ENCODE measurements at places on chromosomes 5 and 9.
A peak's percentile ranks its signal among the peaks of the same experiment; 100 is the strongest.

- peak; percentile 35 for DNase-seq
Observed at GRCh38 chr5:172004824-172005237, 1.6 kb downstream of the FBXW11 start.

DNA sequence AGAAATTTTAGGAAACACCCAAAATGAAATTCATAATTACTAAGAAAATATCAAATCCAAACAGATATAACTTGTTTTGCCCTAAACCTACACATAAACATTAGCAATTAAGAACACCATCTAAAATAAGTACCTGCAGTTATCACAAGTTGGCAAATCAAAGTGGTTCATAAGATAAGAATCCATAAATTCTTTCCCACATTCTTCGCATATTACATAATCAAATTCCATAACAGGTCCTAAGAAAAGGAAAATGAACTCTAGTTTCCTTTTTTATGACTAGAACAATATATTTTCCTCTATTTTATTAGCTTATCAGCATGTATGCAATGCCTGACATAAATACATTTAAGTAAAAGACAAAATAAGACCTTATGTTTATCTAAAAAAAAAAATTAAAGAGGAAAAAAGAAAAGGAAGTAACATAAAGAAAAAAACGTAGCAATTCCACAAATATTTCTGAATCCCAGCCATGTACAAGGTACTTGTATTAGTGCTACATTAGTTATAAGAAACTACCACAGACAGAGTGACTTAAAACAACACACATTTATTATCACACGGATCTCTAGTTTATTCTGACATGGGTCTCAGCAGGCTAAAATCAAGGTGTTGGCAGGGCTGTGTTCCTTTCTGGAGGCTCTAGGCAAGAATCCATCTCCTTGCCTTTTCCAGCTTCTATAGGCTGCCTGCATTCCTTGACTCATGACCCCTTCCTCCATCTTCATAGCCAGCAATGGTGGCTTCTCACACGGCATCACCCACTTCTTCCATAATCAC lies 7.5 kb downstream of the XPA start:
- peak; percentile 45 for DNase-seq

DNA sequence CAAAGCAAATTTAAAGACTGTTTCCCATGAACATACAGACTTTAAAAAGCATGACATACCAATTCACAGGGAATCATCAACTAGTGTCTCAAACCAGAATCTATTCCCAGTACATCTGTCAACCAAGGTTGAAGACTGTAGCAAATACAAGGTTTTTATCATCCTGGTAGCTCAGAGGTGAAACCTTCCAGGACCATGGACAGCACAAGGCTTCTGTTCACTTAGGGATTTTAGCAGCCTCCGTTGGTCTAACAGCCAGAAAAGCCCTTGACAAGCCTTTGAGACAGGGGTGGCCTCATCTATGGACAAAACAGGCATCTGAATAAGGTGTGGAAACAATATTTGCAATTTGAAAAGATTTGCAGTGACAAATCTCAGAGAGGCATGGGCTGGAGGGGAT lies 119.0 kb downstream of the TRIM32 start:
- DNase-seq: peak; percentile 3

DNA sequence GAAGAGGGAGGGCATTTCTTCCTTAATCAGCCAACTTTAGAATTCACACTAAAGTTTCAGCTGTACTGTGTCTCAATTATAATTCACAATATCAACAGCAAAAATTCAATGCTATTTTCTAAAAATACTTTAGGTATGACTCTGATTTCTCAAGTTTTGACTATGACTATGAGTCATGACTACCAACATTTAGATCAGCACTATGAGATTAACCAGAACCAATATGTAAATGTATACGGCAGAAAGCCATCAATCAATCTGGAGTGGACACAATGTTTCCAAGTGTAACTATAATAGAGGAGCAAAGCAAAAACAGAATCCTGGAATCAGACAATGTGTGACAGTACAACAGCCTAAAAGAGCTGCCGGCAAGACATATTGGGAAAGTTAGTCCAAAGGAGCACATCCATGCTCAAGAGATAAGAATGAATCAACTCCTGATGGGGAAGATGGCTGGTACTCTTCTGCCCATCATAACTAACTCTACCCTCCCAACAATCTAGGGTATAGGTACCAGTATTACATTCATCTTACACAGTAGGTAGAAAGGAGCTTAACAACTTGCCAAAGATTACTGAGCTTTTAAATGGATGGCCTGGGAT lies 294.4 kb downstream of the SEMA5A start:
- DNase-seq: peak; percentile 71

DNA sequence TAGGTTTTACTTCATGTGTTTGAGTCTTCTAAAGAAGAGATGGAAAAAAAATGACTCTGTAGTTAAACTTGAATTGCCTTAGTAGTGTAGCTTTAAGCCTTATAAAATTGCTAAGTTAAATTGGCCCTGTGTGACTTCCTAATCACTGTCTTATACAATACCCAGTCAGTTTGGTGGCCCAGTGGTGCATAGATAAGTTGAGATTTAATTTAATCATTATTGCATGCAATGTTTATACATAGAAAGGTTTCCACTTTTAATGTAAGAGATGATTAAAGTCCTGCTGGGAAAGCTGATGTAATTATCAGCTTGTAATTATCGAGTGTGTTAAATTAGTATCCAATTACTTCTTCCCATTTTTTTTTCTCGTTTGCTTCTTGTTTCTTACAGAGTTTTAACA lies 187.1 kb downstream of the TRIO start:
- DNase-seq: no peak

- no peak for DNase-seq
Observed at GRCh38 chr9:107927276-107927675, 437.7 kb upstream of the KLF4 start.

DNA sequence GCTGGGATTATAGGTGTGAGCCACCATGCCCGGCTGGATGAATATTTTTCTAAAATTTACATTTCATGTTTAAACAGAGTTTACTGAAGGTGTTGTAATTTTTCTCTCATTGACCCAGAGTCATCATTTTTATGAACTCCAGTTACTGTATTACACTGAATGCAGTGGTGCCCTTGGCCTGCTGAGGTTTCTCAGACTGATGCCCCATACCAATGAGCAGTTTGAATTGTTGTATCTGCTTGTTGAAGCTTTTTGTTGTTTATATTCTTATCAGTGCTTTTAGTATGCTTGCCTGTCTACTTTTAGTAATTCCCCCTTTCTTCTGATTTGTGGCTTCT lies 29.9 kb downstream of the NFX1 start:
- DNase-seq: no peak

DNA sequence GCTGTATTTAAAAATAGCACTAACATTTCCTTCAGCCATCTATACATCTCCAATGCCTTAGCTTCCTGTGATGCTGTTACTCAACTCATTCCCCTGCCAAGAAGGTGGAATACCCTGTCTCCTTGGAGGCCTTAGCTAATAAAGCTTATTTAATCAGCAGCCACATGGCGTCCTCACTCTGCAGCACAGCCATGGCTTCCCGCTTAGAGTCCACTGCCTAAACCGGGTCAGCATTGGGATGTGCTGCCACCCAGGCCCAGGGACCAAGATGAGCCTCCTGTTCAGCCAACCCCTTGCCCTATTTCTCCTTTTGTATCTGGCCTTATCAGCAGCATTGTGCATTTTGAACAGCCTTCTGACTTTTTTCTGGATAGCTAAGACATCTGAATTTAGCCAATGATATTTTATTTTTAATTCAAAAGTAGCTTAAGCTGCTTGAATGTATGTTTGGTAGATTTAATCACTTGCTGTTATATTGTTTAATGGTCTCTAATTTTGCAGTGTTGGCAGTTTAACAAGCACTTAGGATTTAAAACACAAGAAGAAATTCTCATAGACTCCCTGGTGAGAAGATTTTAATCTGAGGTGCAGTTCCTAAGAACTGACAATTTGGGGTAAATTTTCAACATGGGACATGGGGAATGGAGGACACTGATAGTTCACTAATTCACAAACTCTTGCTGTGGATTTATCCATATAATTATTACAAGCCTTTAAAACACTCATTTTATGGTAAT lies 113.0 kb downstream of the RPS23 start:
- DNase-seq: peak; percentile 61

GRCh38 chr9:97904725-97905124 lies 17.6 kb downstream of the TRMO start:
- DNase-seq: no peak

DNA sequence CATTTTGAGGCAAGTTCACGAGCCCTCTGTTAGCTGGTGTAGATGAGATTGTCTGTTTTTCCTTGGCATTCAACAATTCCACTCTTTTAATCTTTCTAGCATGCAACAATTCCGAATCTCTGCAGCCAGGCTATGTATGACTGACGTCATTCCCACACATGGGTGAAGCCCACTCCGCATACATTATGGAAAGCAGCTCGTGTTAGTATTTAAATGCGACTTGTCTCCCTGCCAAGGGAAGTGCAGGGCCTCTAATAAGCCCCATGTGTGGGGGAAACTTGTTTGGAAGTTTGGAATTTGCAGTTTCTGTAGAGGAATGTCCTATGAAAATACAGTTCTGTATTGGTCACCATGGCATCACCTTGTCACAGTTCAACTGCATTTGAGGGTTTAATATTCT lies 146.0 kb upstream of the FBXL7 start:
- no peak for DNase-seq

GRCh38 chr9:113516840-113517577 lies 53.5 kb downstream of the RGS3 start:
- no peak for DNase-seq

DNA sequence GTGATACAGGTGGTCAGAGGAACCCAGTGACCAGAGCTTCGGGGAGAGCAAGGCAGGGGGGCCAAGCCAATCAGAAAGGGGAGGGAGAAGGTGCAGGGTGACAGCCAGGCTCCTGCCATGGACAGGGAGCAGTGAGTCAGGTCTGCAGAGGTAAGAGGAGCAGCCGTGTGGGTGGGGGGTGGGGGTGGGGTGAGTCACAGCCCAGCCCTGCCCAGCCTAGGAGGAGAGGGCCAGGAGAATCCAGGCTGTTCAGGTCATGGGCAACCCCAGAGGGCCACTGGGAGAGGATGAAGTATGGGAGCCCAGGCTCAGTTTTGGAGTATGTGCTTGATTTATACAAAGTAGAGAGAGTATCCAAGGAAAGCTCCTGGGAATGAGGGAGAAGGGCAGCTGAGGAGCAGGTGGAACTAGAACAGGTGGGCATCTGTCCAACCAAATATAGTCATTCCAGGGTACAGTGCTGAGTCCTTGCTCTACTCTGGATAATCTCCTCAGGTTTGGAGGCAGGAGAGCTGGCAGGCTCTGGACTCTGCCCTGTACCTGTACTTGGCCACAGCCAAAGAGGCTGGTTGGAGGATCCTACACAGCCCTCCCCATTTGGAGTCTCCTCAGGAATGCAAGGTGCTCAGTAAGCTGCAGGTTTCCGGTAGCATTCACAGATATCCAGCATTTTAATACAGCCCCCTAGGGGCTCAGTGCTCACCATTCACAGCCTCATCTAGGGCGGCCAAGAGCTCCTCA lies 1.6 kb downstream of the HBEGF start:
- no peak for DNase-seq

DNA sequence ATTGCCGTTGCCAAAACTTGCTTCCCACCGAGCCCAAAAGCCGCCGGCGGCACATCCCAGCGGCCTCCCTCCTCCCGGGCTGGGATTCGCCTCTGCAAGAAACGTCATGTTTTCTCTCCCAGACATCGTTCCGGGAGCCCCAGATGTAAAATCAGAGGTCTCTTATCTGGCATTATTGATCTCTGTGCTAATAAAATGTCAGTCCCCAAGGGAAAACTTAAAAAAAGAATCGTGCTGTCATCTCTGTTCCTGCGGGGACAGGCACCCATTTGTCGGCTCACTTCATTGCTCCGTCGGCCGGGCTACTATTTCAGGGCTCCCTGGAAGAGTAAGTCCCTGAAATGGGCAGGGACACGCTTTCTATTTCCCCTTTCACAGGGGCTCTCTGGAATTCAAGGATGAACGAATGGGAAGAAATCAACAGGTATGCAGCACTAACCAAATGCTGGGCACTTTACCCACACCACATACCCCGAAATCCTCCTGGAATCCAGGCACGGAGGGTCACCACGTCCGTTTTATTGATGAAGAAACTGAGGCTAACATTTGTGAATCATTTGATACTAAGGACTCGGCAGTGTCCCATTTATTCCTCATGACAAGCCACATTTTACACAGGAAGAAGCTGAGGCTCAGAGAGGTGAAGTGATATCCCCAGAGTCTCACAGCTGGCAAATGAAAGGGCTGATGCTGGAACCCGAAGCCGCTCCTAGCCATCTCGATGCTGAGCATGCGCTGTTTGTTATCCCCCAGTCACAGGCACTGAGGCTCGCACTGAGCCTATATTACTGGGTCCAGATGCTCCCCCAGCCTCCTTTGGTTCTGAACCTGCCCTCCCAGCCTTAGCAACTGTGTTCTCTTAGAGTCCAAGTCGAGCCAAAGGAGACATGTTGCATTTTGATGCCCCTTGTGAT lies 35.7 kb upstream of the MSX2 start:
- DNase-seq: no peak

DNA sequence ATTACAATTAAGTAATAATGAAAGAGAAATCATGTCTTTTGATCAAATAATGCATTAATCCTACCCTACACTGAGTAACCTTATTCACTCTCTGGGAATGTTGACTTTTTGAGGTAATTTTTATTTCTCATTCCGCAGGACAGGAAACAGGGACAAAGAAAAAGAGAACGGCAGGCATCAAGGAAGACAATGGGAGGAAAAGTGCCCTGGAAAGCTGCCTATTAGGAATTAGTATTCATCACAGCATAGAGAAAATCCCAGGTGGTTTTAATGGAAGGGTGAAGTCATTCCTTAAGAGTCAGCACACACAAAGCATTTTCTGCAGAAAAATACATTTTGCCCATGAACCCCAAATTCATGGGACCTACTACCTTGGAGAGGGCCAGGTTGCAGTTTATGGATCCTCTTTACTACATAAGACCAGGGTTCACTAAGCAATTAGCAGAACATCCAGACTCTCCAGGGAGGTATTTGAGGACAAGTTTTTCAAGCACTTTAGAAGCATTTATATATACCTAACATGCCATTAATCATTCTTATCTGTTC lies 9.4 kb downstream of the FSTL4 start:
- DNase-seq: no peak

GRCh38 chr9:37486256-37486615 lies 488 bp downstream of the POLR1E start:
- no peak for DNase-seq
